ENCODE measurements at places on chromosomes 11 and 22. TPM values are rescaled to one million over a fixed set of nuclear protein-coding genes. Genes with fewer than 3 reads are reported as not detected.

DNA sequence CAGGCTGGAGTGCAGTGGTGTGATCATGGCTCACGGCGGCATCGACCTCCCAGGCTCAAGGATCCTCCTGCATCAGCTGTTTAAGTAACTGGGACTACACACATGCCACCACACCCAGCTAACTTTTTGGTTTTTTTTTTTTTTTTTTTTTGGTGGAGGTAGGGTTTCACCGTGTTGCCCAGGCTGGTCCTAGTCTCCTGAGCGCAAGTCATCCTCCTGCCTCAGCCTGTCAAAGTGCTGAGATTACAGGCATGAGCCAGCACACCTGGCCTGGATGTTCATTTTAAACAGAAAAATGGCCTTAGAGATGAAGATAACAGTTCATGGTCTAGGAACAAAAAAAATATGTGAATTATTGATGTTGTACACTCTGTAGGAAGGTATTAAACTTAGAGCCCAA, 13.6 kb upstream of the SLC25A18 start:
- no peaks in the 10 kb centered on the region for H3K27me3 ChIP-seq
- no peaks in the 10 kb centered on the region for H3K4me1 ChIP-seq
- no peak overlapping the region for H3K4me3 ChIP-seq
- no peak overlapping the region for H3K27ac ChIP-seq
- H3K36me3 ChIP-seq: peaks cover 17% of the 10 kb centered on the region

- H3K27ac ChIP-seq: no peak overlapping the region
- no peaks in the 10 kb centered on the region for H3K4me1 ChIP-seq
- no peaks in the 10 kb centered on the region for H3K27me3 ChIP-seq
- no peaks in the 10 kb centered on the region for H3K36me3 ChIP-seq
- no peak for DNase-seq
Measured at GRCh38 chr11:131824771-131825170, 454.4 kb downstream of the NTM start.

BACE1 gene
- 2.3 TPM for total RNA-seq

- H3K4me1 ChIP-seq: peaks cover 30% of the 10 kb centered on the region
- no peak for DNase-seq
- H3K27ac ChIP-seq: no peak overlapping the region
- H3K27me3 ChIP-seq: peaks cover 7% of the 10 kb centered on the region
Measured at GRCh38 chr22:20240900-20241299, 27.2 kb downstream of the RTN4R start.

DNA sequence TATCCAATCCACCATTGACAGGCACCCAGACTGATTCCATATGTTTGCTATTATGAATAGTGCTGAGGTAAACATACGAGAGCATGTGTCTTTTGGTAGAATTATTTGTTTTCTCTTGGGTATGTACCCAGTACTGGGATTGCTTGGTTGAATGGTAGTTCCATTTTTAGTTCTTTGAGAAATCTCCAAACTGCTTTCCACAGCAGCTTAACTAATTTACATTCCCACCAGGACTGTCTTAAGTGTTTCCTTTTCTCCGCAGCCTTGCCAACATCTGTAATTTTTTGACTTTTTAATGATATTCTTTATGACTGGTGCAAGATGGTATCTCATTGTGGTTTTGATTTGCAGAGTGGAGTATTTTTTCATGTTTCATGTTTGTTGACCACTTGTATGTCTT, 8.3 kb downstream of the FDX1 start:
- H3K36me3 ChIP-seq: peaks cover 5% of the 10 kb centered on the region
- no peaks in the 10 kb centered on the region for H3K27me3 ChIP-seq
- H3K4me3 ChIP-seq: no peak overlapping the region
- peaks cover 4% of the 10 kb centered on the region for H3K4me1 ChIP-seq
- H3K27ac ChIP-seq: no peak overlapping the region

GRCh38 chr22:49871482-49871881, 17.8 kb downstream of the ZBED4 start:
- H3K4me3 ChIP-seq: no peak overlapping the region
- H3K4me1 ChIP-seq: no peaks in the 10 kb centered on the region
- no peaks in the 10 kb centered on the region for H3K27me3 ChIP-seq
- DNase-seq: no peak

All from SJCRH30 (cell line).